ENCODE measurements at places on chromosomes 11 and 22. TPM values are rescaled to one million over a fixed set of nuclear protein-coding genes. Genes with fewer than 3 reads are reported as not detected.

CASP4 gene
- 171 TPM for total RNA-seq

UBQLNL gene
- 0.65 TPM for total RNA-seq

APOL5 gene
- not detected for total RNA-seq

MPZL2 gene
- total RNA-seq = 2.9 TPM

SEC14L6 gene
- total RNA-seq = 2.6 TPM

CDC45 gene
- 4.8 TPM for total RNA-seq

CBLIF gene
- total RNA-seq = not detected
